GM12891 (cell line): ENCODE measurements at places on chromosomes 7 and 10.

GRCh38 chr7:25026156-25026555 lies 46.2 kb upstream of the OSBPL3 start:
- no peak for DNase-seq

DNA sequence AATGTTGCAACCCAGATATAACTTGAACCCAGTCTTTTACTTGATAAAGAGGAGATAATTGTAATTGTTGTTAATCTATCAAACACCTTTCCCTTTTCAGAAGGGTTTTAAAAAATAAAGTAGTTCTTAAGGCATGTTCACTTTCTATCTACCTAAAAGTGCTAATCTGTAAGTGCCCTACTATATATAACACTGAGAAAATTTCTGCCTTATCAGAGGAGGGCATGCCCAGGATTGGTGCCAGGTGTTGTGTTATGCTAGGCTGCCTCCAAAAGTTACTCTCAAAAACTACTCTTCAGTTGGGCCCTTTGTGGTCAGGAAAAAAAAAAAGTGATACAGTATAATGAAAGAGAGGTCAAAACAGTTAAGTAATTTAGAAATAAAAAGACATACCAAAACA lies 36.3 kb downstream of the SMNDC1 start:
- no peak for DNase-seq

DNA sequence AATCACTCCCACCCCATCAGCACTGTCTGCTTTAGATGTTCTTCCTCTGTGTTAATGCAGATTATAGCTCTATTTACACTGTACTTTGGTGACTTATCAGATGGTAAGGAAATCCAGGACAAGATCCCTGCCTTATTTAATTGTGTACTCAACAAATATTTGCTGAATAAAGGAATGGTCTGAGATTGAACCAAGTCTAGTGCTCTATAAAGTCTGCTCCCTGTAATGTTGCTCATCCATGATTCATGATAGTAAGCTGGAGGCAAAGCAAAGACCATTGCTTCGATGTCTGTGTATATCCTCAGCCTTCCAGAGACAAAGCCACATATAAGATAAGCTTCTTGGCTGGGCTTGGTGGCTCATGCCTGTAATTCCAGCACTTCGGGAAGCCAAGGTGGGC lies 33.5 kb downstream of the PLCE1 start:
- no peak for DNase-seq

DNA sequence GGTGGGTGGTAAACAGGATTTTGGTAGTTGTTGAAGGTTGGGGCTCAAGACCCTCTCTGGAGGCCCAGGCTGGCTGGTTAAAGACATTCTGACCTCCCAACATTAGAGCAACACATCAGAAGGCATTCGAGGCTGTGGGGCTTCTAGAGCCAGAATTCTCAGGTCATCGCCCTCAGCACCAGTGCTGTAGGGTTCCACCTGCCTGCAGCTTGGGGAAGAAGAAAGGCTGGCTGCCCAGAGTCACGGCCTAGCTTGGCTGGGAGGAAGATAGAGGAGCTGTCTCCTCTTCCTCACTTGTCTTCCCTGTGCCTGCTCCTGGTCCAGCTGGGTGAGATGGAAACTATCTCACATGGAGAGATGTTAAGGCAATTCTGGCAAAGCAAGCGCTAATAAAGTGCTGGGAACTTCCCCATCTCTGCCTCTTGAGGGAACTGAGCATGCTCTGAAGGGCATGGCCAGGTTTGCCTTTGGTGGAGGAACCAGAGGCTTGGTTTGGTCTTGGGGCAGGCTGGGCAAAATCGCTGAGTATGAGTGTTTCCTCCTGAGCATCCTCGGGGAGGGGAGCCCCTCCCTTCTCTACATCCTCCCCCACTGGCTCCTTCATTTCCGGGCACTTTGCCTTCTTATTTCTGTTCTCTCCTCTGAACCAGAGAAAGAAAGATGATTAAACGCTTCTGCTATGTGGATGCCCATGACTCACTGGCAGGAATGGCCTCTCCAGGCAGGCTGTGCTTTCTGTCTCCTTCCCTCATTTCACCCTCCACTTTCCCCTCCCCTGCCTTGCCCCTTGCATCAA lies 509.0 kb upstream of the PODXL start:
- DNase-seq, result no peak

DNA sequence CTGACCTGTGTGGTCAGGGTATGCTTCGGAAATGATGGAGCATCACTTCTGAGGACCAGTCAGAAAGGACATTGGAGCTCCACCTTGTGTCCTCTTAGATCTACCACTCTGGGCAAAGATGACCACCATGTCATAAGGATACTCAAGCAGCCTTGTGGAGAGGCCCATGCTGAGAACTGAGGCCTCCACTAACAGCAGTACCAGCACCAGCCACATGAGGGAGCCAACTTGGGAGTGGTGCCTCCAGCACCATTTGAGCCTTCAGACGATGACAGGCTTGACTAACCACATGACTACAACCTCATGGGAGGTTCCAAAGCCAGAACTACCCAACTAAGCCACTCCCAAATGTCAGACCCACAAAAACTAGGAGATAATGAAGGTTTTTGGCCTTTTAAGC lies 116.0 kb downstream of the NPTX2 start:
- DNase-seq, result peak; percentile 65

DNA sequence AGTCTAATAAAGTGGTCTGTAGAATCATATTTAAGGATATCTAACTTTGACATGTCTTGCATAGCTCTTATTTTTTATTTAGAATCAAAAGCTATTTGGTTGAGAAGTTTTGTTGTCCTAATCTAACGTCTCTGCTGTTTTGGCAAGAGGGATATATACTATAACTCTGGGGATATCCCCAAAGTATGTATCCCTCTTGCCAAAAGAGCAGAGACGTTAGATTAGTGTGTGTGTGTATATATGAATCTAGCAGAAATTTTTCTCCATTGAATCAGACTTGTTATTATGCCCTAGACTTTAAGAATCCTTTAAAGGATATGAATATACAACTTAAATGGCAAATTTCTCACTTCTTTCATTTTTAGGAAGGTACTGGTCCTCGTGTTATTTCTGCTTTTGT lies 9.6 kb downstream of the SMC3 start:
- DNase-seq, result no peak

DNA sequence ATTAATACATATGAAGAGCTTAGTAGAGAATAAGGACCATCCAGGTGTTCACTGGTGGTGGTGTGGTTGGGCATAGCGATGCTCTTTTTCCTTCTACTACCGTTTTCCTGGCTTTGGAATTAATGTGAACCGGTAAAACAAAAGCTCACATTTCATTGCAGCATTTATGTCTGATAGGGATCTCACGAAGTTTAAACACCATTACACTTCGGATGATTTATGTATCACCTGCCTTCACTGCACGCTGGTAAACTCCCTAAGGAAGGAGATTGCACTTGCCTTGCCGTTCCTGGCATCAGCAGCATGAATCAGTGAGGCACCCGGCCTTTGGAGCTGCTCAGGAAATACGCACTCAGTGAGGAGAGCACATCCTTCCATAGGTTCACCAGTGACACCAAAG lies 47.5 kb downstream of the WIPF3 start:
- DNase-seq, result no peak

GRCh38 chr10:128072941-128073645 lies 53.1 kb downstream of the MKI67 start:
- no peak for DNase-seq

GRCh38 chr7:124959676-124960075 lies 30.1 kb upstream of the POT1 start:
- DNase-seq, result no peak

- DNase-seq, result no peak
Observed at GRCh38 chr7:38453168-38453567, 178.0 kb downstream of the AMPH start.

DNA sequence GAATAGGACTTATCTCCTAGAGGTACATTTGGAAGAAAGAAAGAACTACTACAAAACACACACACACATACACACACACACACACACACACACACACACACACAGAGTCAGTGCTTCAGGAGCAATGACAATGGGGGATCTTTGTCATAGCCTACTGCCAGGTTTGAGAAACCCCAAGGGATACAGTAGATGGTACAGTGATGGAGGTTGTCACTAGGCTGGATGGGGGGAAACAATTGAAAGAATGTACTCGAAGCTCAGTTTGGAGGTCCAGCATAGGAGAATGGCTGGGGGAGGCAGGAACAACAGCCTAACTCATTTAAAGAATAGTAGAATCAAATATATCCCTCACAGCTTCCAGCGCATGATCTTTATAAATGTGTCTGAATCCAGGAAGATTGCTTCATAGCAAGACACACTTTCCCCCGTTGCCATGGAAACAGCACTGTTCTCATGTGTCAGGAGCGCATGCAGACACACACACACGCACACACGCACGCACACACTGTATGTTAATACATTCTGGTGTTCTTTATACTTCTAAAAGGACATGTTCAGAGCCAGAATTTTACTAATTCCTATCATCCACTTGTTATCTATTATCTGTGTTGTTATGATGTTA lies 32.6 kb upstream of the ZNRF2 start:
- DNase-seq, result no peak

DNA sequence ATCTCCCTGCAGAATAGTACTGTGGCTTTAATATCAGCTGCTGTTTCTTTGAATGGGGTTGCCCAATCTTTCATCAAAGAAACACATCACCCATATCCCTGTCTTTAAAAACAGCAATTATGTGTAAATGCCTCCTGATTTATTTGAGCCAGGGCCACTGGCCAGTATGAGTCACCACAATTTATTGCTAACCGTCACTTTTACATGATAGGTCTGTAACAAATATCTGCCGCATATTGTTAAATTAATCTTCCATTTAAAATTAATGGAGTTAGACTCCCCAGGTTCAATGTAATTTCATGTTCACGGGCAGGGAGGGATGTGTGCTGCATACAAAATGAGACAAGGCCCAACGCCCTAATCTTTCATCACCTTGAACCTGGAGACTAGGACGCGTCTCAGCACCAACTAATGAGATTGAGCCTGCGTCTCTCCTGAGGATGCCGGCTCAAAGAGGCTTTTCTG lies 673.4 kb downstream of the AUTS2 start:
- no peak for DNase-seq

- DNase-seq, result no peak
Observed at GRCh38 chr7:21198921-21199320, 229.0 kb upstream of the SP4 start.

GRCh38 chr10:24920907-24921881 lies 31.2 kb downstream of the PRTFDC1 start:
- DNase-seq, result no peak

- no peak for DNase-seq
Observed at GRCh38 chr7:111146136-111146535, 55.2 kb downstream of the LRRN3 start.

GRCh38 chr7:153027904-153028303 lies 268.4 kb downstream of the ACTR3B start:
- no peak for DNase-seq

- peak; percentile 53 for DNase-seq
Observed at GRCh38 chr10:75187961-75188426, 22.6 kb upstream of the VDAC2 start.

- no peak for DNase-seq
Observed at GRCh38 chr10:99172128-99172738, 63.4 kb downstream of the HPSE2 start.

- DNase-seq, result no peak
Observed at GRCh38 chr10:32373031-32373430, 26.1 kb upstream of the EPC1 start.

- no peak for DNase-seq
Observed at GRCh38 chr10:5655121-5655520, 11.3 kb downstream of the ASB13 start.

- DNase-seq, result no peak
Observed at GRCh38 chr7:21361413-21362125, 66.3 kb upstream of the SP4 start.

DNA sequence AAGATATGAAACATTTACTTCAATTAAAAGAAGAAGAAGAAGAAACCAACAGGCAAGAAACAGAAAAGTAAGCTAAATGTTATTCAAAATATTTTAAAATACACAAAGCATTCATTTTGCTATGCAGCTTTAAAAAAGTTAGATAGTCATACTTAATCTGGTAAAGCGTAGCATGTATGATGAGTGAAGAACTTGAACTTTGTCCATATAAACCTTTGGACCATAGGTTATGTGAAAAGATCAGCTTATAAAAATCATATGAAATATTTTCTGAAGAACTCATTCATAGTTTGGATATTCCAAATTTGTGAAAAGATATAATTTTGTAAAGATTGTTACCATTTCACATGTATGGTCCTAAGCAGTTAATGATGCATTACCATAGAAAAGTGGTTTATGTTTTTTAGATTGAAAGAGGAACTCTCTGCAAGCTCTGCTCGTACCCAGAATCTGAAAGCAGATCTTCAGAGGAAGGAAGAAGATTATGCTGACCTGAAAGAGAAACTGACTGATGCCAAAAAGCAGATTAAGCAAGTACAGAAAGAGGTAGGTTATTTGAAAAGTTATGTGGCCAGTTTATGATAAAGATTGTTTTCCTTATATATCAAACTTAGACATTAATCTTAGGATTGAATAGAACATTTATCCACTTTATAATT lies 37.3 kb downstream of the KIF20B start:
- peak; percentile 14 for DNase-seq
